Head of caudate nucleus (tissue), 42 donors: ENCODE measurements at places on chromosomes 3 and 15.
A peak's percentile ranks its signal among the peaks of the same experiment; 100 is the strongest.

DNA sequence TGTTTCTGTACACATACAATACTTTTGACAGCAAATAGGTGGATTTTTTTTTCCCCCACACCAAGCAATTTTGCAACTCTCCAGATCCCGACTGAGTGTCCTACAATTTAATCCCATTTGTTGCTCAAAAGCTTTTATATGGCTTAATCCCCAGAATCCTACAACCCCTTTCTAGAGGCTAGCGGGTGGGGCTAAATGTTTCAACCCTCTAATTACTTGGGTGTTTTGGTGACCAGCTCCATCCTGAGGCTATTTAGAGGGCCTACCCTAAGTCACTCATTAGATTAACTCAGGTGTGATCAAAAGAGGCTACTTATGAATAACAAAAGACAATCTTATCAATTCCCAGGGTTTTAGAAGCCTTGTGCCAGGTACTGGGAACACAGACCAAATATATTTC is 21.0 kb upstream of the FBXL2 start:
- DNase-seq = no peak

- DNase-seq = no peak
Observed at GRCh38 chr3:117118604-117119003, 409.0 kb downstream of the TUSC7 start.

GRCh38 chr15:96273317-96274086 is 57.0 kb upstream of the NR2F2 start:
- no peak for DNase-seq

GRCh38 chr3:95134693-95135413 is 1072.0 kb downstream of the NSUN3 start:
- DNase-seq = no peak

- peak; percentile 76 for DNase-seq
Observed at GRCh38 chr15:26773067-26773877, 406 bp upstream of the GABRB3 start.

- DNase-seq = no peak
Observed at GRCh38 chr15:59739557-59740186, 50.6 kb upstream of the BNIP2 start.

DNA sequence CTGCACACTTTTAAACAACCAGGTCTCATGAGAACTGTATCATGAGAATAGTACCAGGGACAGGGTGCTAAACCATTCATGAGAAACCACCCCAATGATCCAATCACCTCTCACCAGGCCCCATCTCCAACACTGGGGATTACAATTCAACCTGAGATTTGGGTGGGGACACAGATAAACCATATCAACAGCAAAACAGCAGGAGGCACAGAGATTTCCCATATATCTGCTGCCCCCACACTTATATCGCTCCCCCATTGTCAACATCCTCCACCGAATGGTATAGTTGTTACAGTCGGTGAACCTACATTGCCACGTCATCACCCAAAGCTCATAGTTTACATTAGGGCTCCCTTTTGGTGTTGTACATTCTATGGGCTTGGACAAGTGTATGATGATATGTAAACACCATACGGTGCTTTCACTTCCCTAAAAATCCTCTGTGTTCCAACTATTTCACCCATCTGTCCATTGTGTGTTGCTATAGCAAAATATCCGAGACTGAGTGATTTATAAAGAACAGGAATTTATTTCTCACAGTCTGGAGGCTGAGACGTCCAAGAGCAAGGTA is 224.8 kb downstream of the FAM43A start:
- DNase-seq = no peak

DNA sequence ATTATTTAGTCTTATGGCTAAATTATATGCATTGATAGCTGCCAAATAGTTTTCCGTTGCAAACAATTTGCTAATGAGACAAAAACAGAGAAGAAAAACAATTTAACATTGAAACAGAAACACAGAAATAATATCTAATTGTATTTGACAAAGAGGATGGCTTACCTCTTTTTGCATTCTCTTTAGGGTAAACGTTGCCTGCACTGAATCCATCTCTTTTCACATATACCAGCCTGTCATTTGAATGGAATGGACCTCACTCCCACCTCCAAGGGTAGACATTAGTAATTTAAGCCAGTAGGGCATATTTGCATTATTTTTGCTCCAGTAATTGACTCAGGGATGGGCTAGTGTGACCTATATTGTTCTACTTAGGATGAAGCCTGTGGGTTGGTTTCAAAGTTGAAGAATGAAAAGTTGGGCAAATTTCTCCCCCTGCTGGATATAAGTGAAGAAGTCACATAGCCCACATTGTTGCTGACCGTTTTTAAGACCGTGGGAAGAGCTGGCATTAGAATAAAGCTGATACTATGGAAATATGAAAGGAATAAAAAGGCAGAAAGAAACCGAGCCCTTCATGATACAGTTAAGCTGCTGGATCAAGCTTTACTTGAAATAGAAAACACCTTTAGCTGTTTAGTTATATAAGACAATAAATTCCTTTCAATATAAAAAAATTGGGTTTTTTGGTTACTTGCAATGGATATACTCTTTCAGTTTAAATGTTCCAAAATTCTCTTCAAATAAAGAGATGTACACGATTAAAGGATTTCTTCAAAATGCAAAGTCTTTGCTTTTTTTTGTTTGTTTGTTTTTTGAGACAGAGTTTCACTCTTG is 26.9 kb downstream of the PIERCE2 start:
- no peak for DNase-seq

DNA sequence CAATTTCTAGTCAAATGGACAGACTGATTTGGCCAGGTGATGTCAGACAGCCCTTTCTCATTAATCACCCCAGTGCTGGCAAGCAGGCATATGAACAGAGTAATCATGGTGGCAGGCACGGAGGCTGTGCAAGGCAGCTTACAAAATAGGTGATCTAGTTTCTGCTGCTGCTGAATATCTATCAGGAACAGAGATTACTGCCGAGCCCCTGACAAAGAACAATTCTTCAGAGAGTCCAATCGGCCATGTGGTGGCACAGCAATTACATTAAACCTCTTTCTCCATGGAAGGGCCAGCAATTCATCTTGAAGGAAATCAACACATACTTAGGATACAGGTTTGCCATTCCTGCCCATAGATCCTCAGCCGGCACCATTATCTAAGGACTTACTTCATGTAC is 32.3 kb upstream of the THBS1 start:
- DNase-seq = no peak

DNA sequence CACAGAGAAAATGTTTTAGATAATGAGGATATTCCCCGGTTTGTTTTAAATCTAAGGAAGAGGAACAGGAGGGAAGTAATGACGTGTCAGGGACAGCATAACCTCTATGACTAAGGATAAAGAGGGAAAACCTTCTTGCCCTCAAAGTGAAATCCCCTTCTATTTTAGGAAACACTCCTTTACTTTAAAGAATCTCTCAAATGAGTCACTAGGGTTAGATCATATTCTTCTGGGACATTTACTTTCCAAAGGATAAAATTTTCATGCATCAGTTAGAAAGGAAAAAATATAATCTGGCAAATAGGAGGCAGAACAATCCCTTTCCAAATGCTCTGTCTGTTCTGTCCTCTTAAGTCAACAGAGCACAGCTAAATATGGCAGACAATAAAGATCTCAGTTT is 43.2 kb upstream of the UBE2E2 start:
- DNase-seq = no peak

DNA sequence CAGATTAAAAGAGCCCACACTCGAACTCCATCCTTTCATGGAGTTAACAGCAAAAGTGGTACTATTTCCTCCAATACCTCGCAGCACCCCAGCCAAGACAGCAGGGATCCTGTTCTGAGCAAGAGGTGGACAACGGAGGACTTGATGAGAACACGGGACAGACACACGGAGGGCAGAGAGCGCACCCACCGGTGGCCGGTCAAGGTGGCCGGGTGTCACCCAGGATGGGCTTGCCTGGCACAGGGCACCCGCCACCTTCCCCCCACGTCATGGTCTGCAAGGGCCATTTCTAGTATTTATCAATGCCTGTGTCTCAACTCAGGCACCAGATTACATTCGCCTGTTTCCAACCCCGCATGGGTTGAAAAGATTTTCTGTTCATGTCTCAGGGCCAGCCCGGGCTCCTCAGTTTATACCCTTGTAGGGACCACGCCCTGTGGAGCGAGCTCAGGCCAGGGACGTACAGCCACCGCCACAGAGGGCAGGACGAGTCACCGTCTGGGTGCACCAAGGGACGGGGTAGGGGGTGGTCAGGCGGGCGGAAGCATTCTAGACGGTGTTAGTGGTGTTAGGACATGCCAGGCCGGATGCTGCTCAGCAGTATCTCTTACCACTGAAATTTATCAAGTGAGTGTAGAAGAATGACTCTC is 64.2 kb downstream of the CYFIP1 start:
- DNase-seq = no peak

GRCh38 chr3:12835052-12835665 is 6.2 kb downstream of the RPL32 start:
- DNase-seq = no peak

DNA sequence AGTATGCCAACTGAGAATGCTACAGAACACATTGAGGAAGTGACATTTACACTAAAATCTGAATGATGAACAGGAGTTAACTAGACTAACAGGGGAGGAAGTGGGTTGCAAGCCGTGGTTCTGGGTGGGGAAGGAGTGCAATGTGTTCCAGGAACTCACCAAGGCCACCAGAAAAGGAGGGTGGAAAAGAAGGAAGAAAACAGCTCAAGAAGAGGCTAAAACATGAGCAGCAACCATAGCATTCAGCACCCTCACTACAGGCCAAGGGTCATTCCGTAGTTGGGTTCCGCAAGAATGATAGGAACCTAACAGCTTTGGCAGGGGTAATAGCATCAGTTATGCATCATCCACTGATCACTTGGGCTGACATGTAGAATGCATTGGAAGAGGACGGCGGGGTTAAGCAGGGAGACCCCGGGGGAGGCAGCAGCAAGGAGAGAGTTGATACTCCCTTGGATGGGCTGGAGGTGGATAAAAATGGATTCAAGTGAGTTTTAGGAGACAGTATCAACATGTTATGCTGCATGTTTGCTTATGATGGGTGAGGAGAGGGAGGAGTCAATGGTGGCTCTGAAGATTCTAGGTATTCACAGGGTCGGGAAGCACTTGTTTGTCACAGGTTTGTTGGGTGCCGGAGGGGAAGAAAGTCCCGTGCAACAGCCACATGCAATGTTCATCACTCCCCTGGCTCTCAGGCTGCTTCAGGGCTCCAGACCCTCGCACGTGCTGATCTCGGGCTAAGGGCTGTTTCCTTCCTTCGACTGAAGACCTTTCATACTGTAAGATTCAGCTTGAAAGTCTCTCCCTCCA is 53.2 kb downstream of the LIPC start:
- DNase-seq = no peak

DNA sequence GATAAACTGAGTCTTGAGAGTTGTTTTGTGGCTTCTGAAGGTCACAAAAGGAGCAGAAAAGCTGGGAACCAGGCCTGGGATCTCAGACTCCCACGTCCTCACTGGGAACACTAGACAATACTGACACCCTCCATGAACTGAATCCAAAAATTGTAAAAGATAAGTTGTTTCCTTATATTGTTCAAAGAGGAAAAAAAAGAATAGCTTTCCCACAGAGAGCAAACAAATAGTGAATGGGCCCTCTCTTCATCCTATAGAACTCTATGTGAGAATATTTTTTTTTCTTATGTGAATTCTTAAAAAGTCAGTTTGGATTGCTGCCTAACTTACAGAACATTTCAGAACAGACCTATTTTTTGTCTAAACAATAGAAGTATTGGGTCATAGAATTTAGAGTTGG is 203.5 kb downstream of the MECOM start:
- DNase-seq = no peak

GRCh38 chr15:32030795-32031194 is 480 bp downstream of the CHRNA7 start:
- no peak for DNase-seq

DNA sequence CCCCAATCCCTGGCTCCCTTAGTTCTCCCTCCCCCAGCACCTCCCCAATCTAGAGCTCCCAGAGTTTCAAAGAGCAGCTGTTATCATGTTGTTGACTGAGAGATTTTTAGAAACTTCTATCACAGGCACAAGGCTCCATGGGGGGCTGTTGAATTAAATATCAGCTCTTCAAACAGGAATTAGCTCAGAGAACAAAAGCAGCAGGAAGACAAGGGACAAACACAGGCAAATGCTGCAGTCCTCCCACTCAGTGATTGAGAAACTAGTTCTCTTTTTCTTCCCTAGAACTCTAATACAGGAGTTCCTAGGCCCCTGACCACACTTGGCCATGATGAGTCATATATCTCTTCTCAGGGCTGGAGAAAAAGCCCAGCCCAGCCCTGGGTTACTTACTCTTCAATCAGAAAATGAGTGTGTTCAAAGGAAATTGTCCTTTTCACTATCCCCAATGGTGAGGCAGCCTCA is 262.1 kb downstream of the IGSF11 start:
- no peak for DNase-seq
